GM03348 (cell line): ENCODE measurements at places on chromosomes 11 and 22.

- DNase-seq: no peak
These were observed 138.5 kb upstream of the NCAM1 start for GRCh38 chr11:112822478-112823274.

DNA sequence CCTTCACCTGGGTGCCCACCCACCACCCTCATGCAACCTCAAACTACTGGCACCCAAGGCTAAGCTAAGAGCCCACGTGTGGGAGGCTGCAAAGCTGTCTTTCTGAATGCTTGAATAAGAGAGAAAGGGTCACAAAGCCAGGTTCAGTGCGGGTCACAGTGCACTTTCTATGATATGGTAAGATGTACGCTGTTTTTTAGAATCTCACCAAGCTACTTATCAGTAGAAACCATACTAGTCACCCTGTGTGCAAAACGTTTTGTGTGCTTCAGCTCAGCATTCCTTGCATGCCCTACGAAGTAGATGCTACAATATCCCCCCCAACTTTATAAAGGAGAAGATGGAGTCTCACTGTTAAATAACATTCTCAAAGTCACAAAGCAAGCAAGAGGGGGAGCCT, 14.9 kb downstream of the P2RX3 start:
- no peak for DNase-seq

DNA sequence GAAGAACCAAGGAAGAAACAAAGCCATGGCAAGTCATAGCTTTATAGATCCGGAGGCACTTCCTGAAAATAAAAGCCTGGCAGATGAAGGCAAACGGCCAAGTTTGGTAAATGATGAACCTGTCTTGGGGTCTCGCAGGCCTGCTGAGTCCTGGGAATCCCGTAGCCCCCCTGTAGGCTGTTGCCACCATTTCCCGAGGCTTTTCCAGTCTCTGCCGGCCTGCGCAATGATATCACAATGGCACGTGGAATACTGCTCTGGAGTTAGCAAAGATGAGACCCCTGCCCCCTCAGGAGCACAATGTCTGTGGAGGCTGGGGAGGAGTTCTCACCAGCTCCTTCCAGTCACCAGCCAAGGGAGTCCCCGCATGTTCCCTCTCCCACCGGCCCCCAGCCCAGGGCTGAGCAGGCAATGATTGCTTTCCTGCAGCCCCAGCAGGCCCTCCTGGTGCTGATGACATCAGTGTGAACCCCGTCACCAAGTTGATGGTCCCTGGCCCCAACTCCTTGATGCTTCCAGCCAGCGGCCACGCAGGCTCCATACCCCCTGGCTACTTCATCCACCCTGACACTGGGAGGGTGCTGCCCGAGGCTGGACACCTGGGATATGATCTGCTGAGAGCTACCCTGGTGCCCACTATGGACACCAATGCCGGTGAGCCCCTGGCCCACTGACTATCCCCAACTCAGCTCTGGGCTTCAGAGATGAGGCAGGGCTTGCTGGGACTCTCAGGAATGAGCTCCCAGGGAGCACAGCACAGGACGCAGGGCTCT, 55.9 kb downstream of the BTG4 start:
- no peak for DNase-seq

GRCh38 chr11:46594374-46594700, 514 bp upstream of the AMBRA1 start:
- no peak for DNase-seq

GRCh38 chr11:106917973-106918372, 100.3 kb downstream of the GUCY1A2 start:
- DNase-seq: peak; percentile 12

- DNase-seq: no peak
These were observed 900.1 kb downstream of the BRD1 start for GRCh38 chr22:48927591-48927990.

- DNase-seq: no peak
These were observed 45.2 kb downstream of the SC5D start for GRCh38 chr11:121337740-121338272.

DNA sequence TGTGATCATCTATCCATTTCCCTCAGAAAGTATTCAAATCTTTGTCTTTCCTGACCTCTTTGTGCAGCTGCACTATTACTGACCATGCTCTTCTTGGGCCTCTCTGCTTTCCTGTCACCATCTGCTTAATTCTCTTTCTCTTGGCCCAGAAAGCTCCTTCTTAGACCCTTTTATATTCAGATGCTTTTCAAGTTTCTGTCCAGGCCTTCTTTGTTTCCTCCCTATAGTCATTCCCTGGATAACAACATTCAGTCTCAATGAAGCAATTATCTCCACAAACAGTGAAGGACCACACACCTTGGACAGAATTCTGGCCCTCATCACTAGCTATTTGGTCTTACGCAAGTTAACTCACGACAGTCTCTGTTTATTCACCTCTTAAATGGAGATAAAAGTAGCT, 89.7 kb downstream of the LARGE2 start:
- no peak for DNase-seq

DNA sequence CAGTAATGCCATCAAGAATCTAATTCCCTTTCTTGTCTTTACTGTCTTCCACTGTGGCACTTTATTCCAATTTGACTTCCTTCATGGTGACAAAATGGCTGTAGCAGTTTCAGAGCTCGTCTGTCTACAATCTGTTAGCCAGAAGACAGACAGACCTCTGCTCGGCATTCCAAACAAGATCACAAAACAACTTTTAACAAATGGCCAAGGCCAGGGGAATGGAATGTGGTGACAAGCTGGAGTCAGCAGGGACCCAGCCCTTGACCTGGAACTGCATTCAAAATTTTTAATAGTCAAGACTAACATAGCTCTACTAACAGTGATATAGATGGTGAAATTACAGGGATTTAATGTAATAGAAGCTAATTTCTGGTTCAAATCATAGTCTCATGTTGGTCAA, 637.2 kb downstream of the ETS1 start:
- no peak for DNase-seq

- DNase-seq: no peak
These were observed 55.1 kb downstream of the AMOTL1 start for GRCh38 chr11:94823102-94823732.

DNA sequence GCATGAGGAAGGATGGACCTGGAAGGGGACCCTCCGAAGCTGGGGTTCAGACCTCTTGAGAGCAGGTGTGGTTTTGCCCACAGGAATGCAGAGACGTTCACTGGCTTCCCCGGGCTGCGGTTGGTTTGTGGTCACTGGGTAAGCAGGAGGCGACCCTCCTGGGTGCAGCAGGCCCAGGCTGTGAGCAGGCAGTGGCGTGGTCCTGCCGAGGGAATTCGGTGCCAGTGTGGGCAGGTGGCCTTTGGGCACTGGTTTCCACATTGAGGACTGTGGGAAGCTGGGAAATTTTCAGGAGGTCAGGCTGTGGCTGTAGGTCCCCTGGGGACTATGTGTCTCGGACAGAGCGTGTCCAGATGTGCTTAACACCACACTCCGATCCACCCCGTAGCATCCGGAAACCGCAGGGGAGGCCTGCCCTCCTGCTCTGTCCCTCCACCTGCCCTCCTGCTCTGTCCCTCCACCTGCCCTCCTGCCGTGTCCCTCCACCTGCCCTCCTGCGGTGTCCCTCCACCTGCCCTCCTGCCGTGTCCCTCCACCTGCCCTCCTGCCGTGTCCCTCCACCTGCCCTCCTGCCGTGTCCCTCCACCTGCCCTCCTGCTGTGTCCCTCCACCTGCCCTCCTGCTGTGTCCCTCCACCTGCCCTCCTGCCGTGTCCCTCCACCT, 27.5 kb downstream of the TPCN2 start:
- no peak for DNase-seq

DNA sequence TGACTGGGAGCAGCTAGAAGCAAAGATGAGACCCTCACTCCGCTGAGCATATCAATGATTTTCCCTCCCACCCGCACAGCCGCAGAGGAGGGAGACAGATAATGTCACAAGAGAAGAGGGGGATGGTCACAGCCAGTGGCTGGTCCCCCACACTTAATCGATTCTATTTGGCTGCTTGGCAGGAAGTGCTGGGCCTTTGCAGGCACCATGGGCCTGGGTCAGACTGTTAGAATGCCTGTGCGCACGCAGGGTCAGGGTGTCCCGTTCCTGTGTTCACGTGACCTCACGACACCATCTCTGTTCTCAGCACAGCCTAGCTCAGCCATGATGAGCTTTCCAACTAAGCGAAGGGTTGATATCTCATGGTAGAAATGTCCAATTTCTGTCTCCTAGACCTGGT, 107.0 kb downstream of the MYO18B start:
- no peak for DNase-seq

DNA sequence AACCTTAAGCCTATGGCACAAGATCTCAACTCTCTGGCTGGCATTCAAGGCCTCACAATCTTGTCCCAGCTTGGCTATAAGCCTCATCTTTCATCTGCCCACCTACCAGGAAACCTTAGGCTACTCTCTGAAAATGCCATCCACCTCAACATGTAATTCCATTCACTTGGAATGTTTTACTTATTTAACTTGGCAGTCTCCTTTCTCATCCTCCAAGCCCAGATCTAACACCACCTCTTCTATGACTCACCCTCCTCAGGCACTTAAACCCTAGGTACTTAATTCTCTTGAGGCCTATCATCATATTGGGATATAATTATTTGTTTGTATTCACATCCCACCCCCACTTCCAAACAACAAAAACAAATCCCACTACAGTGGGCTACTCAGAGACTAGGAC, 15.0 kb downstream of the POGLUT3 start:
- peak; percentile 11 for DNase-seq

GRCh38 chr11:22668005-22668796, 1.8 kb downstream of the GAS2 start:
- DNase-seq: no peak

DNA sequence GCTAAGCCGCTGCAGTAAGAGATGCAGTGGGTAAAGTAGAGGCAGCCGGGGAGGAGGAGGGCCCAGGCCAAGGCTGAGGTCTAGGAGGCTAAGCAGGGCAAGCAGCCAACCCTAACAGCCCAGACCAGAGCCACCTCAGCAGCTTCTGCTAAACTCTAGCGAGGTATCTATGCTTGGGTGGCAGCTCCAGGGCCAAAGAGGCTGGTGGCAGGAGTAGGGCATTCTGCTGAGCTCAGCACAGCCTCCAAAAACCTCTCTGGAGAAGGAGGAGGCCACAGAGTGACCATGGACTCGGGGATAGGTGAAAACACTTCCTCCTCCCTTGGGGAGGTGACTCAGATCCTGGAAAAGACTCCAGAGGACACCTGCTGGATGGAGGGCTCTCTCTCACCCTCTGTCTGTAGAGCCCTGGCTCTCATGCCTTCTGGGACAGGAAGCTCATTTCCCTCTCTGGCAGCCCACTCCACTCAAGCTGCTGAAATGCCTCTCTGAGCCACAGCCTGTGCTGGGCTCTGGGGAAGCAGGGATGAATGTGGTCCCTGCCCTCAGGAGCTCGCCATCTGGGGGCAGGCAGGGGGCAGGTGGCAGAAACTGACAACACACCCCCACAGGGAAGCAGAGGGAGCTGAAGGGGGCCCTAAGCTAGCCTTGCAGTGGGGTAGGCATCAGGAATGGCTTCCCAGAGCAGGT, 16.5 kb upstream of the TPBGL start:
- no peak for DNase-seq

- DNase-seq: no peak
These were observed 98.2 kb upstream of the IGLL5 start for GRCh38 chr22:22789233-22789921.

DNA sequence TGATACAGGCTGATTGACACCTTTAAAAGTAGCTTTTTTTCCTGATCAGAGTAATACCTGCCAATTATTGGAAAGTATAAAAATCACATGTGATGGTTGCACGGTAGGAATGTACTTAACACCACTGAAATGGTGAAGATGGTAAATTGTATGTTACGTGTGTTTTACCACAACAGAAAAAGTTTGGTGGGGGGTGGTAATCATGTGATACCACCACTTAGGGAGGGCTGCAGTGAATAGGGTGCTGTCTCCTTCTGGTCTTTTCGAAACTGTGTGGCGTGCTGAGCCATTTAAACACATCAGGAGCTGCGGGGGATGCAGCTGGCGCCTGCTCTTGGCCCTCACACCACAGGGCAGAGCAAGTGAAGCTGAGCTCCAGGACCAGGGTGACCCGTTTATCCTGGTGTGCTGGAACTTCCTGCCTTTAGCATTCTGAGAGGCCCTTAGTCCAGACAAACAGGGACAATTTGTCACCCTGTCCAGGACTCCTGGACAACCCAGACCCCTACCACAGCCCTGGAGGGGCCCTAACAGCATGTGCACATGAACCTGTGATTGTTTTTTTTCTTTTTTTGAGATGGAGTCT, 2.6 kb downstream of the SYNGR1 start:
- no peak for DNase-seq

- DNase-seq: no peak
These were observed 82.3 kb downstream of the PDE2A start for GRCh38 chr11:72591785-72592502.

DNA sequence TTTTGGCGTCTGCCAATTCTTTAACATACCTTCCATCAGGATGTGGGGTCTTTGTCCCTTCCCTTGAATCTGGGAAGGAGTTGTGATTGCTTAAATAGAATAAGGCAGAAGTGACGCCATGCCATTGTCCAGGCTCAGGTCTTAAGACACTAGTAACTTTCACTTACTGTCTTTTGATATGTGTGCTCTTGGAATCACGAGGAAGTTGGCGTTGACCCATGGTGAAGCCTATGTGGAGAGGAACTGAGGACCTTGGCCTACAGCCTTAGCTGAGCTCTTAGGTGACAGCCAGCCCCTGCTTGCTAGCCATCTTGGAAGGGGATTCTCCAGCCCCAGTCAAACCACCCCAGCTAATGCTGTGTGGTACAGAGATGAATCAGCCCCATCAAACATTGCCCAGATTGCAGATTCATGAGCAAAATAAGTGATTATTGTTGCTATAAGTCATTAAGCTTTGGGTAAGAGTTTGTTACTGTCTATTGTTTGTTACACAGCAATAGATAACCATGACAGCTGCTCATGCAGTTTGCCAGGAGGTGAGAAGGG, 17.6 kb upstream of the CLPB start:
- no peak for DNase-seq

DNA sequence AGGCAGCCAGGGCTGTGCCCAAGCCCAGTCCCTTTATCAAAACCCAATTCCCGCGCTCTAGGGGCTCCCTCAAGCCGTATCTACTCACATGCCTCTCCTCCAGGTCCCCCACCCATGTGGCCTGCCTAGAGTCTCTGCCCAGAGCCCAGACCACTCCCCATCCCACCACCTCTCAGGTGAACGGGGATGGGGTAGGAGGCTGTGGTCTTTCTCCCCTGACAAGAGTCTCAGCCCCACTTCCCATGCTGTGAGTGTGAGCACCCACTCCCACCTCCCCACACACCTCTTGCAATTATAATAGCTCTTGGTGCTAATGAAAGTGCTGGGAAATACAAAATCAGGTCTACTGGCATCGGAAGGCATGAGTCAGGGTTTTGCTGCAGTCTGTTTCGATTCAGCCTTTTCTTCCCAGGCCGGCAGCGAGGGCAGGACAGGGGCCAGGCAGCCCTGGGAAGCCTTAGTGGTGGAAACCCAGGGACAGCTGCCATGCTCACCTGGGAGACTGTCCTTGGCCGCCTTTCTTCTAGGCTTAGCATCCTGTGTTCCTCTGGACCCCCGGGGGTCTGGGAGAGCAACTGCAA, 16.7 kb upstream of the TMPRSS4 start:
- no peak for DNase-seq

GRCh38 chr11:44906649-44907048, 44.0 kb downstream of the TP53I11 start:
- DNase-seq: no peak

- DNase-seq: no peak
These were observed 237.9 kb downstream of the BRD1 start for GRCh38 chr22:49589811-49590210.

- DNase-seq: no peak
These were observed 1.9 kb downstream of the SERPING1 start for GRCh38 chr11:57599381-57599780.
